Right renal pelvis (tissue), 4 donors: ENCODE measurements at places on chromosomes 7 and 10. TPM values are rescaled to one million over a fixed set of nuclear protein-coding genes. Genes with fewer than 3 reads are reported as not detected.

- no peak for DNase-seq
Measured at GRCh38 chr7:135974667-135975066, 2.5 kb downstream of the MTPN start.

ZNF365 gene
- 0.32 TPM for polyA plus RNA-seq

WDR91 gene
- polyA plus RNA-seq = 52.0 TPM

GRCh38 chr7:143243111-143243510 lies 20.1 kb upstream of the GSTK1 start:
- DNase-seq = no peak

CD36 gene
- 21.7 TPM for polyA plus RNA-seq

DNA sequence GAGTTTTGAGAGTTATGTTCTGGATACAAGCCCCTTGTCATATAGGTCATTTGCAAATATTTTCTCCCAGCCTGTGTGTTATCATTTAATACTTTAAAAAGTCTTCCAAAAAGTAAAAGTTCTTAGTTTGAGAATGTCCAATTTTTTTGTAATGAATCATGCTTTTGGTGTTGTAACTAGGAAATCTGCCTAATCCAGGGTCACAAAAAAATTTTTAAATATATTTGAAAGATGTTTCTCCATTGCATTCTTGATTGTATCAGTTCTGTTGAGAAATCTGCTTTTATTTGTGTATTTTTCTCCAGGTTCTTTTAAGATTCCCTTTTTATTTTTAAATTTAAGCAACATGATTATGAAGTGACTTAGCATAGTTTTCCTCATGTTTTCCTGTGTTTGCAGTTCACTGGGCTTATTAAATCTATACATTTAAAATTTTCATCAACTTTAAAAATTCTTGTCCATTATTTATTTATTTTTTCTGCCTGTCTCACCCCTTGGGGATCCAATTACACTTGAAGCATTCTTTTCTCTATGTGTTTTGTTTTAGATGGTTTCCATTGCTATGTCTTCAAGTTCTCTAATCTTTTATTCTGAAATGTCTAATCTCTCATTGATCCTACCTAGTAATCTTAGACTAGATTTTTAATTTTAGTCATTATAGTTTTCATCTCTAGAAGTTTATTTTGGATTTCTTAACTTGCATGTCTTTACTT lies 47.0 kb downstream of the CCDC71L start:
- DNase-seq = no peak

UCN3 gene
- 1.9 TPM for polyA plus RNA-seq

DNA sequence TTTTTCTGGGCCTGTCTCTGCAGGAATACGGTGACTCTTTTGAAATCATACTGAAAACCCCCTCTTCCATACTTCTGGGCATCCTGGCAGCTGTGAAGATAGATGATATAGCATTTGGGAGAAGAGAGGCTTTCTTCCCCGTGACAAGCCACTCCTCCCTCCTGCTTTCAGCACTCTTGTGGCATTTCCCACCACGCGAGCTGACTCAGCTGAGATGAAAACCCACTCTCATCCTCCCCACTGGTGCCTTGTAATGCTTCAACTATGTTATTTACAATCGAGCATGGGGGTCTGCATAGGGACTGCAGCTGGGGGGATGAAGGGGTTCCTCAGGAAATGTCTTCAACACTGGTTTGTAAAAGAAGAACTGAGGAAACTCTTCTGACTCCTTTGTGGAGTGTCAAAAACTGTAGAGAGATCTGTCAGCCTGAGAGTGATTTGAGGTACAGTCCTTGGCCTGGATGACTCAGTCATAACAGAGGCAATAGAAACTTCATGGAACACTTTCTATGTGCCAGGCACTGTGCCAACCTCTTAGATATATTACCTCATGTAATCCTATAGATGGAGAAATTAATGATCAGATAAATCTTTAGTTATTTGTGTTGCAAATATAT lies 1.7 kb upstream of the TBATA start:
- no peak for DNase-seq

DNA sequence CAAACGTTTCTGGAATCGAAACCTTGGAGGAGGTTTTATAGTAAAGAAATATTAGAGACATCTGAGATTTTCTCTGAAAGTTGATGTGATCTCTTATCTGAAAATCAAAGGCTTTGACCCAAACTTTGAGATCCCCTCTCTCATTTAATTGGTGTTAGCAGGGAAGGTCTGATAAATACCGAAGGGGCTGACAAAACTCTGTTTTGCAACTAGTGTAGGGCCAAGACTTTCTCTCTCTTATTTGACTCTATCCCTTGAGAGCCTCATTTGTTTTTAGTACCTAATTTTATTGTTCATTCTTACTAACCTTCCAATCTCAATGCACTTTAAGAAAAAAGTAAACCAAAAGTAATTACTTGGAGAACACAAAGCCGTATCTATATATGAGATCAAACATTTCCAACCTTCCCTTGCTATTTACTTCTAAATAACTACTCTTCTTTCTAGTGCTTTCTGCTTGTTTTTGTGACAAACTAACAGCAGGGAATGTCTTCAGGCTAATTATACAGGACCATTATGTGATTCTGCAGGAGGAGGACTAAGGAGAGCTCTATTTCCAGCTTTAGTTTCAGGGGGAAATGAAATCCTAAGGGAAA lies 33.4 kb upstream of the NPVF start:
- no peak for DNase-seq

- DNase-seq = no peak
Measured at GRCh38 chr7:111132833-111133232, 41.9 kb downstream of the LRRN3 start.

DNA sequence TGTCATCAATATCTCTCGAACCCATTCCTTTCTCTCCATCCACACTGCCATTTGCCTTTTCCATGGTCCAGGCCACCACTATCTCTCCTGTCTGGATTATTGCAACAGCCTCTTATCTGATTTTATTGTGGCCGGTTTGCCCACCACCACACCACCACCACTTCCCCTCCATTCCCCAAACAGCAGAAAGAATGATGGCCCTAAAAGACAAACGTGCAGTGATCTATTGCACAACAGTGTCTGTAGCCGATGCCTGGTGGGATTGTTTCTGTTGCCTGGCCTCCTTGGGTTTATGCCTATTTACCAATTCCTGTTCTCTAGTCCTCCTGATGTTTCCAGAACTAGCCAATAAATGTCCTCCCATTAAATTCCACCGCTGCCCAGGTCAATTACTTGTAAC lies 10.2 kb upstream of the ST8SIA6 start:
- no peak for DNase-seq

GRCh38 chr10:111086574-111086973 lies 9.7 kb downstream of the ADRA2A start:
- no peak for DNase-seq

GRCh38 chr10:30742471-30742870 lies 112.9 kb upstream of the LYZL2 start:
- DNase-seq = no peak

RBM48 gene
- 14.2 TPM for polyA plus RNA-seq

WNT16 gene
- 0.10 TPM for polyA plus RNA-seq

GCK gene
- polyA plus RNA-seq = 4.7 TPM

RBP4 gene
- 0.32 TPM for polyA plus RNA-seq
